NCI-H2081 treated with DMSO at 0.1 percent for 48 hours (cell line): ENCODE measurements at places on chromosomes 2 and 18.

- no peak for DNase-seq
Measured at GRCh38 chr2:18445433-18446320, 114.8 kb downstream of the RDH14 start.

- no peak for DNase-seq
Measured at GRCh38 chr2:216235462-216235861, 126.3 kb downstream of the XRCC5 start.

DNA sequence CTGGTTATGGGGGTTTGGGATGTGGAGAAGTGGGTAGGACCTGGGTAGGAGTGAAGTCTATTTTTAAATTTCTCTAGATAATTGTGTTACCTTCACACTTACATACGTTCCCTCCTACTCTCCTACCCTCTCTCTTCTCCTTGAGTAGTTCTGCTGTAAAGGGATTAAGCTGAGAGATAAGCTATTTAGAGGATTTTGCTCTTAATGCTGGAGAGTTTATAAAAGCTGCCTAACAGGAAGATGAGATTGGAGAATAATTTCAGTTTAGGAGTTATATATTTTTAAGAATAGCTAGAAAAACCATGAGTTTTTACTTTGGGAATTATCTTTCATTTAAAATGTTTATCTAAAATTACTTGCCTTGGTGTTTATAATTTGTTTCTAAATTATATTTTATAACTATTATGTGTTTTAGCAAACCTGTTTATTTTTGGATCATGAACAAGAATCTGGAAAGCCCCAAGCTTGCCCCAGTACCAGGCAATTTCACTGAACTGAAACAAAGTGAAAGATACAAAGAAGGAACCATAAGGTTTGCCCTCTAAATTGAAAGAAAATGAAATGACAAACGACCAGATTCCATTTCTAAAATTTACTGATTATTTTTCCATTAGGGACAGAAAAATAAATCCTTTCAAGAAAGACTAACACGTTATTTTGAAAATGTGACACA lies 101.5 kb downstream of the ZNF532 start:
- no peak for DNase-seq

DNA sequence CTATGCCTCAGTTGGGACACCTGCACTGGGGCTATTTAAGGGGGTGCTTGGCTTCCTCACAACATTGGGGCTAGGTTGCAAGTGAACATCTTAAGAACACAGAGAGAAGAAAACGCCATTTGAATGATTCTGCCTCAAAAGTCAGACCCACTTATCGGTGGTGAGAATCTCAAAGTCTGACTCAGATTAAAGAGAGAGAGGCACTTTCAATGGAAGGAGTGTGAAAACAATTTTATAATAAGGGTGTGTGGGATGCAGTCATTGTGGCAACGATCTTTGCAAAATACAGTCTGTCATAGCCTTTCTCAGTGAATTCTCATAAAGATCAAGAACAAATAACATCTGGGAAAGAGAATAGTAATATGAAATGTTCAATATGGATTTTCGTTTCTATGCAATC lies 41.8 kb downstream of the CCDC102B start:
- DNase-seq = no peak

DNA sequence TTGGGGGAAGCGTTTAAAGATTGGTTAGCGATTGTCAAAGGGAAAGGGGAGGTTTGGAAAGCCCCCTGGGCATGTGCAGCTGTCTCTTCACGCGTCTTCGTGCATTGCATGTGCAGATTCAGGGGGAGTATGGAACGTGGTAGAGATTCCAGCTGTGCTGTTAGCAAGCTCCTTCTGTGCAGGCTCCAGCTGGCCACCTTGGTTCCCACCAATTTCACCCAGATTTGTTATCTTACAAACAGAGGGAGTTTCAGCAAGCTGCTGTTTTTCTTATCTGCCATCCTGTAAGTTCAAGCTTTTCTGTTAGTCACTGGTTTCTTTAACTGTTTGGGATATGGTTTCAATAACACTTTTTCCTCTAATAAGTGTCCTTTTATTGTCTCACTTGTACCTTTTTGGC lies 30.4 kb downstream of the FARP2 start:
- DNase-seq = no peak

DNA sequence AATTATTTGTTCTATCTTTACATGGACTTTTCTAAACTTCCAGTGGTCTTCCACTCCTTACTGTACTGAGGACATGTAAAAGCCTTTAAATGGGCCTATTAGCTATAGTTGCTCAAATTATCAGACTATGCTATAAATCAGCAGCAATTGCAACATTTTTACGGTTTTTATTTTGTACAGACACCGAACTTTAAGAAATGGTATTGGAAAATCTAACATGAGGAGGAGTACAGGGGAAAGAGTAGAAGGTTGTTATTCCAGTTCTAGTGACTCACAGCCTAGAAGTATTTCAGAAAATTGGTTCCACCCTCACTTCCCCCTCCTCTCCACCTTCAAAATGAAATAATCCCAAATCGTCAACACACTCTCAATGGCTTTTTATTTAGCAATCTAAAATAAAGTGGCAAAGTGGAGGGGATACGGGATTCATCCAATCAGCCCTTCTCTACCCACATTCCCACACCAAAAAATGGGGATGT lies 1.1 kb downstream of the NCKAP1 start:
- no peak for DNase-seq

GRCh38 chr2:96789245-96789617 lies 26.8 kb upstream of the CNNM3 start:
- DNase-seq = no peak

- no peak for DNase-seq
Measured at GRCh38 chr2:175640655-175641054, 361.4 kb downstream of the LNPK start.

DNA sequence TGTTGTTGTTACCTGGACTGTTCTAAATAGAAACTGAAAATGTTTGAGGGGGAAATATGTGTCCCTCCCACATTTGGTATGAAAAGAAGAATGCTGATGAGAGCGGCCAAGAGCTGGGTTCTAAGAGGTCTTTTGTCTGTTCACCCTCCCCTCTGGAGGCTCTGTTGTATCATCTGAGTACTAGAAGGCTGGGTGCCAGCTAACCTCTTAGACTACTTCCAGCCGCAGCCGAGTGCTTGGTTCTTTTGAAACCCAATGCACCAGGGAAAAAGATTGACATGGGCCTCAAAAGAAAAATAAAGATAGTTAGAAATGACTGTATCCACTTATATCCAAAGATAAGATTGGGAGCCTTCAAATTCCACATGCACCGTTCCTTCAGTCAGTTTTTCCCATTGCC lies 255.9 kb downstream of the TXNL1 start:
- DNase-seq = no peak

GRCh38 chr2:55223958-55224760 lies 7.9 kb downstream of the CLHC1 start:
- no peak for DNase-seq

GRCh38 chr2:238855891-238856580 lies 8.2 kb downstream of the TWIST2 start:
- DNase-seq = no peak

DNA sequence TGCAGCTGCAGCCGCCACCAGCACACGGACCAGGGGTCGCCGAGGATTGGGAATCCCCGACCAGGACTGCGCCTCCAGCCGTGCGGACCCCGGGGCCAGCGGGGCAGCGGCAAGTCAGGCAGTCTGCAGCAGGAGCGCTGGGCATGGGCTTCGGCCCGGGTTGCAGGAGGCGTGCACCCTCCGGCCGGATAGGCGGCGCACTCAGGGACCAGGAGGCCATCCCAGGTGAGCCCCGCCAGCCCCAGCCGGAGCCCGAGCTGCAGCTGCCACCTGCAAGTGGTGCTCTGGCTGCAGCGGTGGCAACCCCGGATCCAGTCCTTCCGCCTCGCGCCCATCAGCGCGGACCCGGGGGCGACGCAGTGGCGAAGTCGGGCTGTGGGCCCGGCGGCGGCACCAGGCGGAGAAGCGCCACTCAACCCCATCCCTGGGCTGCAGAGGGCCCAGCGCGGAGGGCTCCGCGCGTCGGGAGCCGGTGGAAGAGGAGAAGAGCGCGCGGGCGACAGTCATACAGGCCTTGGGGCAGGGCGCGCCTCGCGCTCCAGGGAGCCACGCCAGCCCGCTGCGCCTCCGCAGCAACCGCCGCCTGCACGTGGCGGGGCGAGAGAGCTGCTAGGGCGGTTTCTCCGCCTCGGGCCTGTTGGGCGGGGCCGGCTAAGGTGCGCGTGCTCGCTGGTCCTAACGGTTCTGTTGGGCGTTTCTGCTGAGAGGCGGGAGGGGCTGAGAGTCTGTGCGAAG lies 73.8 kb downstream of the RPIA start:
- no peak for DNase-seq

GRCh38 chr18:45290364-45290763 lies 324.9 kb upstream of the SLC14A2 start:
- DNase-seq = no peak

- DNase-seq = no peak
Measured at GRCh38 chr2:9325428-9325827, 97.9 kb downstream of the ITGB1BP1 start.
